ENCODE measurements at places on chromosomes 4 and X. TPM values are rescaled to one million over a fixed set of nuclear protein-coding genes. Genes with fewer than 3 reads are reported as not detected.

DNA sequence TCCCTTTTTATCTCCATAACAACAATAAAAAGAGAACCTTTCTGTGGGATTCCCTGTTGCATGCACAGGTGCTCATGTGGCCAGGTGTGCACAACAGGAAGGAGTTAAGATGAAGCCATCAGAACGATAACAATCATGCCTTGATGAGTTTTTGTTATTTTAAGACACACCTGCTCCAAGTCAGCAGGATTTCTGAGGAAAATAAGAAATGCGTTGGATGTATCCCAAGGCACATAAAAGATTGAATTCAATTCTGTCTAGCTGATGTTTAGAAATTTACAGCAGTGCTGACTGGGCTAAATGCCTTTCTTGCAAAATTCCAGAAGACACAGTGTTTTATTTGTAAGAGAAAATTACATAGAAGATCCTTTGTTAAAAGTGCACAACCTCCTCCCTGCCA is 1678.2 kb downstream of the ARAP2 start:
- no peak for DNase-seq

DNA sequence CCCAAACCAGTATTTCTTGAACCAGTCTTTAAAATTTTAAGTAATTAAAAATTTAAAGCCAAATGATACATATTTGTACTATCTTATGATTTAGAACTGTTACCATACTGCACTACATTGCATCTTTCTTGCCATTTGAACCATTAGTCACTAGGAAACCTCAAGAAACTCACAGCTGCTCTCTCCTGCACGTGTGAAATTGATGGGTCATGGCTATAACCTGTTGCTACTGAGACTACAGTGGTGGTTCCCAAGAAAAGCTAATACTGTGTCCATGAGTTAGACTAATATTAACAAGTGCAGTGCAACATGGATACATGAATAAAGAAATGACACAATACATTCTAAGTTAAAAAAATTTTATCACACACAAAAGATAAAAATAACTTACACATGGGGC is 88.4 kb downstream of the PDE5A start:
- DNase-seq, result no peak

DNA sequence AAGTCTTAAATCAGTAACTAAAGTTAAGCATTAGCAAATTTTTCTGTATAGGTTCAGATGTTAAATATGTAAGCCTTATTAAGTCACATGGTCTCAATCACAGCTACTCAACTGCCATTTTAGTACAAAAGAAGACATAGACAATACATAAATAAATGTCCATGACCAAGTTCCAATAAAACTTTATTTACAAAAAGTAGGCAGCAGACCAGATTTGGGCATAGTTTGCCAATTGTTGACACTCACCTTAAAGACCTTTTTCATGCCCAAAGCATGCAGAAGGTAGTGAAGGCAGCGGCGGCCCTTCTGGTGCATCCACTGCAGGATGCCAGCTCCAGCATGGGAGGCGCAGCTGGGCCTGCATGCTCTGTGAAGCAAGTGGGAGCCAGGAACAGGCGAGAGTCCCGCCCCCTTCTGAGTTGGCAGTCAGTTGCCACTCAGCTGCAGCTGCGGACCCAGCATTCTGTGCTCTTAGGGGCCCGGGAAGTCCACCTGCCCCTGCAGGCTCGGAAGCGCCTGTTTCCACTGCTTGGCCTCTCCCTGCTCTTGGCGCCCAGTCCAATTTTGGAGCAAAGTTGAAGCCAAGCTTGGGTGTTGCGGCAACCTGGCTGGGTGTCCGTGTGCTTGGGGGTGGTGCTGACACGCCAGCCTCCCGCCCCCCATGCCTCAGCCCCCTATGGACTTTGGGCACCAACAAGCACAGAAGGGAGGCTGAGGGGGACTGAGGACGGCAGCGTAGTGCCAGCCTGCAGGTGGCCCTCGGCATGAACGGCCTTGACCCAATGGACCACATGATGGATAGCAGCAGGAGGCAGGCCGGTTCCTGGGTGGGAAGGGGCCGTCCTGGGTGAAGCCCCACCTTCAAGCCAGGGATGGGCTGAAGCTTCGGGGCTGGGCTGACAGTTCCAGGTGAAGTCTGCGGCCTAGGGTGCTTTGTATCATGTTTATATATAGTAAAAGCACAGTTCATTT is 42.4 kb upstream of the PABPC4L start:
- no peak for DNase-seq

ZFYVE28 gene
- total RNA-seq, result 2.4 TPM

GRCh38 chr4:55216863-55217635 is 91.7 kb upstream of the KDR start:
- no peak for DNase-seq

DGKK gene
- not detected for total RNA-seq

GRCh38 chr4:13857800-13858199 is 230.3 kb upstream of the BOD1L1 start:
- no peak for DNase-seq

FAM9C gene
- total RNA-seq, result not detected

GRCh38 chr4:109127866-109128265 is 174.6 kb downstream of the COL25A1 start:
- no peak for DNase-seq

CNOT6L gene
- total RNA-seq, result 27.1 TPM

VCX3A gene
- not detected for total RNA-seq

DNA sequence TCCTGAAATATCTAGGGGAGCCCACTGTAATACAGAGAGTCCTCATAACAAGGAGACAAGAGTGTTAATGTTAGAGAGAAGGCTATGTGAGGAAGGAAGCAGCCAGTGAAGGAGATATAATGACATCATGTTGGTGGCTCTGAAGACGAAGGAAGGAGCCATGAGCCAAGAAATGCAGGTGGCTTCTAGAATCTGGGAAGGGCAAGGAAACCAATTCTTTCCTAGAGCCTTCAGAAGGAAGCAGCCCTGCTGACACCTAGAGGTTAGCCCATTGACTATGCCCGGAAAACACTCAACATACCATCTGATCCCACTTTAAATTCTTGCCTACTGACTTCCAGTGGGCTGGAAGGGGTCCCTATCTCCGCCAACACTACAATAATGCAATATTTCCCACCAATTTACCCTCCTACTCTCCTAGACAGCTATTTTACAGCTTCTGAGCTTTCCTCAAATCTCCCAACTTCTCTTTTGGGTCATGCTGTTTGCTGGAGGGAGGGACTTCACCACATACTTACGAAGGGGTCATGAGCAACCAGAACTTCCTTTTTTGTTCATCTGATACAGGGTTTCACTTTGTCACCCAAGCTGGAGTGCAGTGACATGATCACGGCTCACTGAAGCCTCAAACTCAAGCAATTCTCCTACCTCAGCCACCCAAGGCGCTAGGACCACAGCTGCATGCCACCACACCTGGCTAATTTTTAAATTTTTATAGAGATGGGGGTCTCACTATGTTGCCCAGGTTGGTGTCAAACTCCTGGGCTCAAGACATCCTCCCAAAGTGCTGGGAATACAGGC is 25.2 kb upstream of the G3BP2 start:
- DNase-seq, result no peak

DNA sequence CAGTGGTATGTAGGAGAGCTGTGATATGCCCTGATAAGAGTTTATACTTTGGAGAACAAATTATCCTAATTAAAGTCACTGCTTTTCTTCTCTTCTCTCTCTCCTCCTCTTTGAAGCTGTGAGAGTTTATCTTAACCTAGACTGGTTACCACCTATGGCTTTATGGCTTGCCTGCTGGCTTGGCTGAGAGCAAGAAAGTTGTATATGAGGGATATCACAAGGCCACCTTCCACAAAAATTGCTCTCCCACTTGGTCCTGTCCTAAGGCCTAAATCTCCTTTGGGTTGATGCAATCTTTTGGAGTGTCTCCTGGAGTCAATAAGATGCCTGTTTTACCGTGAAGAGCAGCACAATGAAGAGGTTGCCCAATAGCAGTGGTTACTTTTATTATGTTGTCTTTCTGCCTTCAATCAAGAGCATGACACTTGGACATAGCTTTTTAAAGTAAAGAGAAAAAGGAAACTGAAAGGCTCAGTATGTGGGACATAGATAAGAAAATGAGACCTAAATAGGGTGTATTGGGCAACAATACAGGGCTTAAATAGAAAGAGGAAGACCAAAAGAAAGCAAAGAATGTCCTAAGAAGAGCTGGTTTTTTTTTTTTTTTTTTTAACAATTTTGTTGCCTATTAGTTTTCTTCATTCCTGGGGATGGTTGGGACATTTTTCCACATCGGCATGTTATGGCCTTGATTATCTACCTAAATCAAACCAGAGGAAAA is 9.2 kb downstream of the GUCY1A1 start:
- no peak for DNase-seq

GRCh38 chr4:6695660-6696610 is 2.3 kb downstream of the S100P start:
- peak; percentile 76 for DNase-seq

FGD1 gene
- 0.97 TPM for total RNA-seq

GRCh38 chr4:1488831-1489638 is 82.8 kb upstream of the NKX1-1 start:
- no peak for DNase-seq

MAGEB18 gene
- total RNA-seq, result not detected

GRCh38 chr4:157791236-157791635 is 381.6 kb downstream of the GASK1B start:
- DNase-seq, result no peak

GRCh38 chr4:38489011-38489861 is 174.8 kb upstream of the KLF3 start:
- DNase-seq, result no peak

RASGEF1B gene
- total RNA-seq, result 36.3 TPM

DNA sequence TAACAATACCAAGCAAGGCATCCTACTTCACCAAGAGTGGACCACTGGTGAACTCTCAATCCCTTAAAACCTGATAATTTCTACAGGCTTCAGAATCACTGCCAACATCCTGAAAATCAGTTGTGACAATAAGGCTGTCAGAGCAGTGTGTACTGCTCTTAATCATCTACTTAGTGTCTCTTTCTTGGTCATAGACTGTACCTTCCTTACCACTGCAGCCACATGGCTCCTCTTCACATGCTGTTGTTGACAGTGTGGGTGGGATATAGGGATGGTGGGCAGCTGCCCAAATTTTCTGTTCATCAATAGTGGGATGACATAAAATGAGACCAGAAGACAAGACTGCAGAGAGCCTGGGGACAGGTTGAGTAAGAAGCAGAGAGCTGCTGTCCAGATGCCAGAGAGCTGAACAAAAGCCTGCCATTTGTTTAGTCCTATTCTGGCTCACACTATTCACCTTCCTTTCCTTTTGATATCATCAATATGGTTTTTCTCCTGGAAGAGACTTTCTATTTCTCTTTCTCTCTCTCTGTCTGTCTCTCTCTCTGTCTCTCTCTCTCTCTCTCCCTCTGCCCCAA is 178.9 kb downstream of the MGST2 start:
- no peak for DNase-seq

- DNase-seq, result no peak
These were observed 1133.5 kb downstream of the FAT4 start for GRCh38 chr4:126448086-126448845.

- DNase-seq, result no peak
These were observed 77.5 kb upstream of the HS3ST1 start for GRCh38 chr4:11506194-11506593.

GRCh38 chrX:15504661-15505060 is 4.1 kb downstream of the BMX start:
- no peak for DNase-seq

- DNase-seq, result peak; percentile 49
These were observed 10.3 kb downstream of the PHKA2 start for GRCh38 chrX:18973527-18974192.

DNA sequence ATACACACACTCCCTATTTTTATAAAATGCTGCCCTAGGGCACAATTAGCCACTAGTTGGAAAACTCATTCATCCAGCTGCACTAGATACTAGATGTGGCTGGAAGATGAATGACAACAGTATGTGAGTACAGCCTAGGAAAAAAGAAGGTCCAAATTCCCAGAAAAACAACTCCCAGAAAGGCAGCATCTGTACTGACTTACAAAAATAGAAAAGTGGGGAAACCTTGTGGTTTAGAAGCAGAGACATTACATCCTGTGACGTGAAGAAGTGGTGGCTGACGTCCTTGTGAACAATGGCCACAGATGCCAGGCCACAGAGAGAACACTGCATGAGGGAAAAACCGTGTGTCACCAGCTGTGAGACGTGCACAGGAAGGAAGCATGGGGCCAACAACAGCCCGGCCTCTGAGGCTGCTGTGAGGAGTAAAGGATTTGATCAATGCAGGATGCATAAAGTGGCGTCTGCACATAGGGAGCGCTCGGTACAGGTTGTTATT is 81.2 kb downstream of the SPRY1 start:
- DNase-seq, result no peak

GRCh38 chrX:134443020-134443419 is 16.9 kb upstream of the HPRT1 start:
- DNase-seq, result no peak

GRCh38 chrX:14702145-14702544 is 170.7 kb downstream of the FANCB start:
- no peak for DNase-seq

MAGEC3 gene
- total RNA-seq, result not detected

DNA sequence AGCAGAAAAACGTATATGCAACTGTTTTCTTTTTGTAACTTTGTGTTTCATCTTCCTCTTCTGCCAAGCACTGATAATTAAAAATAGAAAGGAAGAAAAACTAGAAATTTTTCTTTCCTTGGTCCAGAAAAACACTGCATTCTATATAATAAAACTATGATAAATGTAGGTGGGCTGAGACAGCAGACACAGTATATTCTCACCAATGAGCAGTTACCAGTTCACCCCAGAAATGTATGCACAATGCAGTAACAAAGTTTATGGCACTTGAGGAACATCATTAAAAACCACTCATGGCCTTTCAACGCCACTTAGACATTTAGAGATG is 79.4 kb downstream of the FAT1 start:
- no peak for DNase-seq

DNA sequence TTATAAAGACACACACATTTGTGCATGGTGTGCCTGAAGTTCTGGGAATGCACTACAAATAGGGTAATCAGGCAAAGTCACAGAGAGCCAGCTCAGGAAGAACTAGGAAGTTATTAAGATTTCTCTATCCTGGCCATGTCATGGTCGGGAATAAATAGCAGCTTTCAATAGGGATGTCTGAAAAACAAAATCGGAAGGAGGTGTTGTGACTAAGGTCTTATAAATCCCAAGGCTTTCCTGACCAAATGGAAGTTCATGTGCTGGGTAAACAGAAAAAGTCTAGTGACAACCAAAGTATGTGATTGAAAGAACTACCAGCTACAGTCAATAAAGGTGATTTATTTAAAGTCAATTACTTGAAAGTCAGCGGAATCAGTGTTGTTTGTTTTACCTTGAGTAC is 262.5 kb upstream of the HS3ST1 start:
- DNase-seq, result no peak

DNA sequence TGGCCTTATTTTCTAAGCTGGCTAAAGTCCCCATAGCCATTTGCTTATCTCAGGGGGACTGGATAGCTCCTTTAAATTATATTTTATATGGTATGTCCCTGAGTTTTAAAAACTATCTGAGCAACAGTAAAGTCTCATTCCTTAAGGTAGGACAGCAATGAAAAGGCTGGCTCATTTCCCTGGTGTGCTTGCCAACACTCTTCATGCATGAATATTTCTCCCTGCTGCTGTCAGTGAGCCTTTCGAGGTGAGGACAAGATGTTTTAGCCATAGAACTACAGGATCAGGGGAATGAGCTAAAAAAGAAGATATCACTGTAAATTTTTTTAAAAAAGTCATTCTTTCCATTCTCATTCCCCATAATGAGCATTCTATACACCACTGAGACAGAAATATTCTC is 427.3 kb upstream of the FAM241A start:
- DNase-seq, result no peak

Data from Calu3 (cell line).